ENCODE measurements at places on chromosomes 3 and 15. TPM values are rescaled to one million over a fixed set of nuclear protein-coding genes. Genes with fewer than 3 reads are reported as not detected.

The P2RY13 gene
- not detected for polyA plus RNA-seq

GRCh38 chr15:27059610-27060202 lies 88.7 kb downstream of the GABRG3 start:
- DNase-seq = no peak

GRCh38 chr15:65904301-65904700 lies 35.0 kb downstream of the RAB11A start:
- DNase-seq = no peak

DNA sequence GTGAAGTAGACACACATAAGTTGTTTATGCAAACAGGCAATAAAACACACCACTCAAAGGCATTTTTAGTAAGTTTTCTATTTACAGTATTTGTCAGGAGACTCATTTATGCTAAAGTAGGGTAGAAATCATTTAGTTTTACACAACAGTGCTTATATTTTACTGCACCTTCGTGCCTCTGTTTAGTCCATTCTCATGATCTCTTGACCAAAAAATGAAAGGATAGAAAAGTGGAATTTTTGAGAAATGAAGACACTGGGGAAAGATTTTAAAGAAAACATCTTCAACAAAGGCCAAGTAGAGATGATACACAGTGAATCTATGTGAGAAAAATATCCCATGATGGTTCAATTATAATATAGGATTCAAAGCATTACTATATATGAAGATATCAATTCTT lies 114.9 kb downstream of the SAMMSON start:
- no peak for DNase-seq

DNA sequence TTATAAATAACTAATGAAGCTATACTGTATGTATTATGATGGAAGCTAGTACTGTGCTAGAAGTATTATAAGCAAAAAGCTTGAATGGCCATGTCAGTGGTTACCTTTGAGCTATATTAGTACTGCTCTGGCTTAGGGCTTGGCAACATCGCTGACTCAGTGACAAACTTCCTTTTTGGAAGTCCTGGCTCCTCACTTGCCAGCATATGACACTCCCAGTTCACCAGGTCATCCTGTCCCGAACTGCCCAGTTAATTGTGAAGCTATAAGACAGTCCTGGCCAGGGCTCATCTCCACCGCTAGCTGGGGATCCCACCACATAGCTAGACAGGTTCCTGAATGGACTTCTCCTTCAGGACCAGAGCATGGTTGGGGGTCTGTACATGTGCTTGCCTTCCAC lies 31.9 kb downstream of the RAB8B start:
- no peak for DNase-seq

- DNase-seq = no peak
These were observed 36.1 kb upstream of the EPHB3 start for GRCh38 chr3:184525337-184526087.
